Activated CD4-positive, alpha-beta T cell treated with anti-CD3 and anti-CD28 coated beads, Interleukin-2, amount 50 U/mL, for 1 hour (primary cell): ENCODE measurements at places on chromosomes 1 and 21.
A peak's percentile ranks its signal among the peaks of the same experiment; 100 is the strongest.

DNA sequence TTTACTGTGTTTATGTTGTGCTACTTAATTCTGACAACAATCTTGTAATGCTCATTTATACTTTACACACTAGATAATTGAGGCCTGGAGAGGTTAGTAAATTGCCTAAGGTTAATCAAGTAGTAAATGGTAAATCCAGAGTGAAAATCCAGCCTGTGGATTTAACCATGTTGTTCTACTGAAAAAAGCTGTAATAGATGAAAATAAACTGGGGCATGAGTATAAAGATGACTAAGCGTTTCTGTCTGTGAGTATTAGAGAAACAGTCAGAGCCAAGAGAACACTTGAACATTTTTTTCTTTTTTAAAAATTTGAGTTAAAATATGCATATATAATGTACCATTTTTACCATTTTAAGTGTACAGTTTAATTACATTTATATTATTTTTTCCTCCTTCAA, 47.9 kb upstream of the LEPR start:
- DNase-seq = no peak

- no peak for DNase-seq
Observed at GRCh38 chr21:15682186-15682895, 47.4 kb upstream of the USP25 start.

- DNase-seq = no peak
Observed at GRCh38 chr1:79859212-79859948, 852.9 kb upstream of the ADGRL4 start.

DNA sequence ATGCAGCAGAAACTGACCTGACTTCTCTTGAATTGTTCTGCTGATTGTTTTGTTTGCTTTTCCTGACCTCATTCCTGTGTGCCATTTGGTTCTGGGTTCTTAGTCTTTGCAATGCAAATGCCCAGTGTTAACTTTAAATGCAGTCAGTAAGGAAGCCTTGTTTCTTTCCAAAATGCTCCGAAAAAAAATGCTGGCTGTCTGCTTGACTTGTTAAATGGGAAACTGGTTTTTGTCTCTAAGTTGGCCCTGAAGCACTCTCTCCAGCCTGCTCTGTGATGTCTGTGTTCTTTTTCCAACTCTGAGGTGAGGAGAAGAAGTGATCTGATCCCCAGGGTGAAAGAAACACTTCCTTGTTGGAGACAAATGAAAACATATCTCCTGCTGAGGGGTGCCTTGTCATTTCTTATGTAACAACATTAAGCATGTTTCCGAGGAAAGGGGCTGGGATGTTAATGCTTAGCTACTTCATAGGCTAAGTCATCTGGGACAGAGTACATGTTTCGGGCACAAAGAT, 256.3 kb upstream of the ADGRL4 start:
- DNase-seq = no peak

GRCh38 chr1:51288578-51288977, 41.8 kb downstream of the TTC39A start:
- DNase-seq = no peak

- peak; percentile 16 for DNase-seq
Observed at GRCh38 chr1:236281198-236281653, 532 bp downstream of the ERO1B start.

GRCh38 chr1:188817814-188818213, 1659.8 kb downstream of the BRINP3 start:
- no peak for DNase-seq

GRCh38 chr1:42748461-42749410, 8.7 kb upstream of the CLDN19 start:
- no peak for DNase-seq

GRCh38 chr21:28893687-28894086, 99.0 kb downstream of the LTN1 start:
- DNase-seq = no peak

DNA sequence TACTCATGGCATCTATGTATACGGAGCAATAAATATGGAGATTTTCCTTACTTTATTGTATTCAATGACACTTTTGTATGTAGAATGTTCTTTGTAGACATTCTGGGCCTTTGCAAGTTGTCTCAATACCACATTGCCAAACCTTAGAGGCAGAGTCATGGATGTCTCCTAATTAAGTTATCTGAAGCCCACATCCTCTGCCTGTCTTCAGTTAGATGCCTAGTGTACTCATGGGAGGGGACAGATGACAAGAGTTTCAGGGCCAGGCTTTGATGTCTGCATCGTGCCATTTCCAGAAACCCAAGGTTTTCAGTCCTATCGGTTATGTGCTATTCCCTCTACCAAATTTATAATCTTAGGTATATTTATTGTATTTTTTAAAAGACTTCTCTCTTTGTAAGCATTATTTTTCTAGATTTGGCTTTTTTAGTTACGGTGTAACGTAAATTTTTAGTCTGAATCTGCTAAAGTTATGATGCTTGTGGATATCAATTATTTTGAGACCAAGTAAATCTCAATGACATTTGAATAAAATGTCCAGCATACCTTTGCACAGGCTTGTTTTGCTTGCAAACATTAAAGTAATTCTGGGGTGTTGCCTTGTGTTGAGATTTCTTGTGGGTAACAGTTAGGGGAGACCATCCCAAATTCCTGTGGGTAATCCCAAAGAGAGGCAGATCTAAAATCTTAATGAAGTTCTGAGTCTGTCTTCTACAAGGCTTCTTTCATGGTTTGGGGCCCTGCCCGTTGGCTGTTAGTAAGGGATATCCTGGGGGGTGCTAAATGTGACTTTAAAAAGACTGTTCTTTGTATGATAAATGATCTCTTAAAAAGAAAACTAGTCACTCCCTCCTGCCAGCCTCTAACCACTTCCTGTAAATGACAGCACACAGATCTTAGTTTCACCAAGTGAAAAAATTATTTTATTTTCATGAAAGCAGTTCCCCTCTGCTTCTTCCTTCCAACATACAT, 8.0 kb upstream of the MACF1 start:
- DNase-seq = peak; percentile 57

GRCh38 chr1:160813215-160813614, 17.2 kb downstream of the LY9 start:
- no peak for DNase-seq

DNA sequence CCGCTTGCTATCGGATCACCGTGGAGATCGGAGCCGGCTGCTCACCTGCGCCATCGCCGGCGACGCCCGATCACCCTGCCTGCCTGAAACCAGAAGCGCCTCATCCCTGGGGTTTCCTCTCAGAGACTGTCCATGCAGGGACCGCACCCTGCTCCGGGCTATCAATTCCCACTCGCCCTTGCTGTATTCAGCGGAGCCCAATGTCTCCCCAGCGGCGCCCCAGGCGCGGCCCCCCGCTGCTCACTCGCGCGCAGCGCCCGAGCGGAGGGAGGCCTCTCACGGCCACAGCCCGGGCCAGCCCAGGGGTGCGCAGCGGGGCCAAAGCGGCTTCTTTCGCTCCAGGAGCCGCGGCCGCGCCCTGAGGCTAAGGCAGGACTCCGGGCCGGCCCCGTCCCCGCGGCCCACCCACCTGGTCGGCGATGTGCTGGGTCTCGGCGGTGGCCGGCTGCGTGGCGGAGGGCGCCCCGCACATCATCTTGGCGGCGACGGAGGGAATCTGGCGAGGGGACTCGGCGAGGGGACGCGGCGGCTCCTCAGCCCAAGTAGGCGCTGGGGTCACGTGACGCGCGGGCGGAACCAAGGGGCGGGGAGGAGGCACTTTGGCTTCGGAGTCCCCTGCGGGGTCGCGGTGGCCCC, at the start of gene CSTB:
Gene CSTB, minus strand, starts transcription at position 514 of the 636 bp plus-strand sequence. Its CDS starts 39 bp downstream, at position 475.
- peak; percentile 83 for DNase-seq

GRCh38 chr1:87394513-87394912, 65.8 kb downstream of the LMO4 start:
- no peak for DNase-seq

DNA sequence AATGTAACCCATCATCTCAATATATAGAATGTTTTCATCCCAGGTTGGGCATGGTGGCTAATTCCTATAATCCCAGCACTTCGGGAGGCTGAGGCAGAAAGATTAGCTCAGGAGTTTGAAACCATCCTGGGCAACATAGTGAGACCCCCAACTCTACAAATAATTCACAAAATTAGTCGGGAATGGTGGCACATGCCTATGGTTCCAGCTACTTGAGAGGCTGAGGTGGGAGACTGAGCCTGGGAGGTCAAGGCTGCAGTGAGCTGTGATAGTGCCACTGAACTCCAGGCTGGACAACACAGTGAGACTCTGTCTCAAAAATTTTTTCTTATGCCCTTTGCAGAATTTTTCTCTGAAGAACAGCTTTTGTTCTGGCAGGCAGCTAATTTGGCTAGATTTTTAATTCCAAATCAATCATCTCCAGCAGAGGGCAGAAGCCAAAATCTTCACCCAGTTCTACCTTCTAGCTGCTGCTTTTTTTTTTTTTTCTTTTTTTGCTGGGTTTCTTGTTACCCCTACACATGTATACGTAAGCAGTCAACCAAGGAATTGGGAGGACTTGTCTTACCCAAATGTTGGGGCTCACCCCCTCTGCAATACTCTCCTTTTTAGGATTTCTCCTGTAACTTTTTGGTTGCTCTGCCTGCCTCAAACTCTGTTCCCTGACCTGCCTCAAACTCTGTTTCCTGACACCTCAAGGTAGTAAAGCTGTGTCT, 2.7 kb upstream of the RAD54L start:
- no peak for DNase-seq

- DNase-seq = no peak
Observed at GRCh38 chr1:191519519-191519918, 638.7 kb upstream of the RGS18 start.

DNA sequence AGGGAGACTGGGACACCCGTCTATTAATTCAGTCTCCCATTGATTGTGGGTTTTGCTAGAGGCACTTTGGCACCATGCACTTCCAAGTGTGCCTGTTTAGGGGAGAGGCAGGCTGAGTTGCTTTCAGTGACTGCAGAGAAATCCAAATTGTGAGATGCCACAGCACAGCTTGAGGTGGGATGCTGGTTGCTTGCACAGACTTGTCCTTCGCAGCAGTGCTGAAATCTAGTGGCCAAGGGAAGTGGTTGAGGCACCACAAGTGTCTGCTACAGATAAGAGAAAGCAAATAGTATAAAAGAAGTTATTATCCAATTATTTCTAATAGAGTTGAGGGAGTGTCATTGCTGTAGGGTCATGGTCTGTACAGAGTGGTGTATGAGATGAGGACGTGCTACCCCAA, 40.0 kb upstream of the APP start:
- DNase-seq = no peak

DNA sequence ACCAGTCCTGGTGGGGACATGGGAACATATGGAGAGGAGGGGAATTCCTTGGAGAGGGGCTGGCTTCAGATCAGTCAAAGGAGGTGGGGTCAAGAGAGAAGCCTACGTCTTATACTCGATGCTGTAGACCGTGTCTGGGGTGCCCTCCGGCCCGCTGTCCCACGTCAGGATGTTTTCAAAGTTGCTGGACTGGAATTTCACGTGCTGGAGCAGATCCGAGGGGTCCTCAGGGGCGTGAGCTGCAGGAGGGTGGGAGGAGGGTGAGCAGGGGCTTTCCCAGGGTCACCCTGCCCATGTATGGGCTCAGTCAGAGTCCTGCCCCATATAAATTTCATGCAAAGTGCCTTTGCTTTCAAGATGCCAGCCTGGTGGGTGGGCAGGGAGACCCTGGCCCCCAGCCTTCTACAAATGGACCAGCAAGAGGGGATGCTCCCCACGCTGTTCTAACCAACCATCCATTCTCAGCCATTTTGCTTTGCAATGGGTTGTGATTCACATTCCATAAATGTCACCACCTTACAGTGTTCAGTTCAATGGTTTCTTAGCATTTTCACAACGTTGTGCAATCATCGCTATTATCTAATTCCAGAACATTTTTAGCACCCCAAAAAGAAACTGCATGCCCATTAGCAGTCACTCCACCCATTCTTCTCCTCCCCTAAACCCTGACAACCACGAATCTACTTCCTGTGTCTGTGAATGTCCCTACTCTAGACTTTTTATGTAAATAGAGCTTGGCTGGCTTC, 4.3 kb downstream of the IL22RA1 start:
- DNase-seq = no peak

DNA sequence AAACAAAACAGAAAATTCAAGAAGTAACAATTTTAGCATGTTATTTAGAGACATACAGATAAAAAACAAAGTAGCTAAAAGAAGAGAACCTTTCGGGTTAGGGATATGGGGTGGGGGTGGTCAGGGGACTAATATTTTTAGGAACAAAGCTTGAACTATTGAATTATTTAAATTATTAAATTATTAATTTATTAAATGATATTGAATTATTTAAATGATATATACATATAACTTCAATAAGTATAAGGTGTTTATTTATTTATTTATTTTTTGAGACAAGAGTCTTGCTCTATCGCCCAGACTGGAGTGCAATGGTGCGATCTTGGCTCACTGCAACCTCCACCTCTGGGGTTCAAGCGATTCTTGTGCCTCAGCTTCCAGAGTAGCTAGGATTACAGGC, 36.0 kb downstream of the EIF2B3 start:
- DNase-seq = no peak

GRCh38 chr1:230823426-230823825, 44.9 kb downstream of the C1orf198 start:
- DNase-seq = no peak

GRCh38 chr1:103170609-103171008, 62.3 kb upstream of the COL11A1 start:
- DNase-seq = no peak

DNA sequence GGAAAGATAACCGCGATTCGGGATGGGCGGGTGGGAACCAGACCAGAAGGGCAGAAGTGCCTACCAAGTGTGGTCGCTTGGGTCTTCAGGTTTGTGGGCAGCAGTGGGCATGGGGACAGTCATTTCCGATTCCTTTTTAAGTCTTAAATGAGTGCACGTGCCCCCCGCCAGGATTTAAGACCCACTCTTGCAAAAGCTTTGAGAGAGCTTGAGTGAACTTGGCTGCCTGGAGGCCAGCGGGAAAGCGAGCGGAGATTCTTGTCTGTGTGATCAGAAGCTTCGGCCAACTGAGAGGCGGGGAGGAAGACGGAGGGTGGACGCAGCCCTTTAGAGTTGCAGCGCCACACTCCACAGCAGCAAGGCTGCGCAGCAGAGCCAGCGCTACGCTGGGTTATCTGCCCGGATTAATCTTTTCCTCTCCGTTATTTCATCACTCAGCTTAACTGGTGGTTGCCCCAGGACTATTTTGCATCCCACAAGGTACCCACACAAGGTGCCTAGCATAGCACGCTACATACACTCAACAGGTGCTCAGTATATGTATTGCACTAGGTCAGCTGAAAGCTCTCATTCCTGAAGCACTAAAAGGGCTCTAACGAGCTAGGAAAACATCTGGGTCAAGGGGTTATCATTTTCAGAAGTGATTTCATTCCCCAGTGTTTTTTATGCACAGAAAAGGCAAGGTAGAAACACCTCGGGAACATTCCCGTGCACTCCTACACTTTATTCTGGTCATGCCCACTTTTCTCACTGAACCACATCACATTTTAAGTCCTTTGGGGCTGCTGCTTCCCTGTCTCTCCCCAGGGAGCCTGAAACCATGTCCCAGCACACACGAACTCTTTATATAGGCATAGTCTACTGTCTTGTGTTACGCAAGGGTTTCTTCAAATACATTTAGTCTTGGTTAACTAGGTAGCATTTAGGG, 1.5 kb upstream of the BATF3 start:
- no peak for DNase-seq

- no peak for DNase-seq
Observed at GRCh38 chr1:98887507-98887906, 117.2 kb downstream of the PLPPR5 start.

GRCh38 chr1:25611843-25612242, 4.7 kb upstream of the MAN1C1 start:
- DNase-seq = no peak
